ENCODE measurements at places on chromosomes 2 and 18.

DNA sequence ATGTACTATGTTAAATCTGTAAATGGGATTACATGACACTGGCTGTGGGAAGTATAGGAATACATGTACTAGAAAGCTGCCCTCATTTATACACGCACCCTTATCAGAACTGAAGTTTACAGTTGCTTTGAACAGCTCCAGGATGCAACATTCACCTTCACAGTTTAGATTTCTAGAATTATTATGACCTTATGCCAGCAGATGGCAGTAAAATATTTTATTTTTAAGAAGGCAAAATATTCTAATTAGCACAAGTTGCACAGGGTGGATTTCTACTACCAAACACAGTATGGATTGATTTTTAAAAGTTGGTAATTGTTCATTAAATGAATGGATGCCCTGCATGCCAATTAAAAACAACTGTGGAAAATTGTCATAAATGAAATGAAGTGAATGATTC is 670.4 kb downstream of the KCNJ3 start:
- no peak for DNase-seq

DNA sequence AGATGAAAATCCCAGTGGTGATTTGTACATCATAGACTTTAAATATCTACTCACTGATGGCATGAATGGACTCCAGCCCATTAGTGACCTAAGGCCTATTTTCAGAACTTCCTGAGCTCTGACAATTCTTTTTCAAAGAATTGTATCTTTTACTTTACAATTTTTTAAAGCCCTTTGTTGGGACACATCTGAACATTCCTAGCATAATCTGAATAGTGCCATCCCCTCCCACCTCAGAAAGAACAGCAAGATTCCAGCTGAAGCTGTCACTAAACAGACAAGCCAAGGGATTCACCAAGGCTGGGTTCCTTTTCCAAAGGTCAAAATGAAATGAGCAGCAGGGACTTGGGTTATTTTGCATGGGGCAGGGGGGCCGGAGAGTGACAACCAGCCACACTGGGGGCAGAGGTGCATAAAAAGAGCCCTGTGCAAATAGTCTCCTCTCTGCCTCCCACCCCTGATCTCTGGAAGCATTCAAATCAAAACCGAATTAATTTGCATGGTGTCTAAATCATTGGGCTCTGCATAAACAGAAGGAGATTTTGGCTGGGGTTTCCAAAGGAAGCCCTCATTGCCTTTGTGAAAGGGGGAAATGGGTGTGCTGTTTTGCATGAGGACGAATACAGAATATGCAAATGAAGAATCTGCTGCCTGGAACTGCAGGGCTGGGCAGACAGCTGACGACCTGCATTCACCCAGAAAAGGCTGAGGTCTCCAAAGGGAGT is 17.2 kb downstream of the EPHA4 start:
- DNase-seq = no peak

- DNase-seq = no peak
Measured at GRCh38 chr18:10381951-10382350, 72.5 kb upstream of the APCDD1 start.

GRCh38 chr2:112634153-112634873 is 11.4 kb upstream of the SLC20A1 start:
- DNase-seq = no peak

DNA sequence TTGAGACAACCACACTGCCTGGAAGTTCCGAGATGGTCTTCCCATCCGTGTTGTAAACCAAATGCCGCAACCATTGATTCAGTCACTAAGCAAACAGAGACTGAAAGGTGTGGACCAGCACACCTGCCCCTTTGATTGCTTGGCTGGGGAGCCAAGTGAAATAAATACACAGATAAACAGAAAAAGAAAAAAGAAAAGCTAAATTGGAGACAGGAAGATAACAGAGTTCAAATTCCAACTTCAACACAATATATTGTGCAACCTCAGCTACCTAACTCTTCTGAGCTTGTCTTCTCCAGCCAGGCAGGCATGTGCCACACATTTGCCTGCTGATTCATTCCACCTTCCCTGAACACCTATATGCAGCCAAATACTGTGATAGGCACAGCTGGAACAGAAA is 110.9 kb downstream of the PID1 start:
- no peak for DNase-seq

DNA sequence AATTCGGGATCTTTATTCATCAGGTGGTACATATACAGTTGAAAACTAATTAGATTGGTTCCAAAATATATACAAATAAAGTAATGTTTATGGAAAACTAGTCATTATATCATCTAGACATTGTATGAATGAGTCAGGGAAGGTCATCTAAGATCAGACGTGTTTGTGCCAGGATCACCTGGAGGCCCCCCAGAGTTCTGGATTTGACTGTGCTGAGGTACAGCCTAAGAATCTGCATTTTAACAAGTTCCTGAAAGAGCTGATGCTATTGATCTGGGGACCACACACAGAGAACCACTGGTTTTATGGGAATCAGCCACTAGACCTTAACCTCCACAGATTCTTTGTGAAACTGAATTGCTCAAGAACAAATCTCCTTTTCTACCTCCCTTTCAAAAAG is 43.2 kb downstream of the PARD6G start:
- no peak for DNase-seq

- no peak for DNase-seq
Measured at GRCh38 chr2:153077311-153077710, 358.9 kb downstream of the ARL6IP6 start.

DNA sequence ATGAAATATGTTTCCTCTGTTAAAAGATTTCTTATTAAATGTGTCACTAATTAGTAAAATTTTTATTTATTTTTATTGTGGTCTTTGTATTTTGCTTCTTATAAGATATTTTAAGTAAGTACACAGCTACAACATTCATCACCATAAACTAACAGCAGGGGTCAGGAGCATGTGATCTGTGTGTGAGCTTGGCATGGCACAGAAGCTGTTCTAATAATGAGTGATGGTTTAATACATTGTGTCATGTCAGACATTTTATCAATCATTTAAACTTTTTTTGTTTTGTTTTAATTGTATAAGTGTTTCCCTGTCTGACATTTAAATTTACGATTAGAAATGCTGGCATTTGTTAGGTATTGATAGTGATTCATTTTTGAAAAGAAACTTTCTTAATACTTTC is 585.4 kb downstream of the DSC3 start:
- no peak for DNase-seq

- no peak for DNase-seq
Measured at GRCh38 chr2:109304731-109305470, 175.9 kb downstream of the SH3RF3 start.

DNA sequence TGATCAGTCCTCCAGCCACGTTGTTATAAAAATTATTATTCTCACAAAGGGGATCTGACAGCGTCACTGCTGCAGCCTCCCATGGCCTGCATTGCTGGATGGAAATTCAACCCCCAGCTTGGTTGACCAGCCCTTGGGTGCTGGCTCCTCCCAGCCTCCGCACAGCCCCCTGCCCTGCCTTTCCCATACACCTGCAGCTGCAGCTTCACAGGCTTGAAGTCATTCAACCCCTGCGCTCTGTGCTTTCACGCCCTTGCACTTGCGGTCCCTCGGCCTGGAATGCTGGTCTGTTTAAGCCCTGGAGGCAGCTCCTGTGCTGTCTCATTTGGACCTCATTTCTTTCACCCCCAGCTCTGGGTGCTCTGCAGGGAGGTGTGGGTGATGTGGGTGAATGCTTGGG is 860 bp upstream of the CD8A start:
- DNase-seq = no peak

- DNase-seq = no peak
Measured at GRCh38 chr18:42872838-42873237, 242.6 kb downstream of the RIT2 start.

DNA sequence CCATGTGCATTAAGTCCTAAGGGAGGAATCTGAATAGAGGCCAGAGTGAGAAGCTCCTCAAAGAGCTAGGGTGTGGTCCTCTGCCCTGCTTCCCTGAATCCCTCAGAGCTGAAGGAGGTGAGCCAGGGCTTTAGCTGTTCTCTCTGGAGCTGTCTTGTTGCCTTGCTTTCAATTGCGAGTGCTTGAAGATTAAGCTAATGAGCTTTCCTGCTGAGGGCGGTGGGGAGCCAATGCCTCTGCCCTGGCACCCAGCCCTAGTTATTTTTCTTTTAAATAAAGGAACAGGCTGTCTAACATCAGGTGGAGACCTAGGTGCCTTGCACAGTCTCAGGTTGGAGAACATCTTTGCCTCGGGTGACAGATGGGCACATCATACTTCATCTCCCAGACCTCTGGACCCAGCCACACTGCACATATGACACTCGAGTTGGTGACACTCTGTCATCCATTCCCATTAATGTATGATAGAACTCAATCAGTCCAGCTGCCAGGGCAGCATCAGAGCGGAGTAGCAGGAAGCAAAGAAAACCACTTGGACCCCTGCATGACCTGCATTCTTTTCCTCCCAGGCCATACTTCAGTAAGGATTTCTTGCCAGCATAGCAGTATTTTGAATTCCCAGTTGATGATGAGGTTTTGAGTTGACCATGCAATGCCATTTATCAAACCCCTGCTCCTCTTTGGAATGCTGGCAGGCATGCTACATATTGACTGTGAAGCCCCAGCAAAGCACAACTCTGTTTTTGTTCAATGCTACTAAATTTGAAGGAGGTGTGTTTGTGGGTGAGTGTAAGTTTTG is 292.7 kb downstream of the RNF144A start:
- DNase-seq = no peak

DNA sequence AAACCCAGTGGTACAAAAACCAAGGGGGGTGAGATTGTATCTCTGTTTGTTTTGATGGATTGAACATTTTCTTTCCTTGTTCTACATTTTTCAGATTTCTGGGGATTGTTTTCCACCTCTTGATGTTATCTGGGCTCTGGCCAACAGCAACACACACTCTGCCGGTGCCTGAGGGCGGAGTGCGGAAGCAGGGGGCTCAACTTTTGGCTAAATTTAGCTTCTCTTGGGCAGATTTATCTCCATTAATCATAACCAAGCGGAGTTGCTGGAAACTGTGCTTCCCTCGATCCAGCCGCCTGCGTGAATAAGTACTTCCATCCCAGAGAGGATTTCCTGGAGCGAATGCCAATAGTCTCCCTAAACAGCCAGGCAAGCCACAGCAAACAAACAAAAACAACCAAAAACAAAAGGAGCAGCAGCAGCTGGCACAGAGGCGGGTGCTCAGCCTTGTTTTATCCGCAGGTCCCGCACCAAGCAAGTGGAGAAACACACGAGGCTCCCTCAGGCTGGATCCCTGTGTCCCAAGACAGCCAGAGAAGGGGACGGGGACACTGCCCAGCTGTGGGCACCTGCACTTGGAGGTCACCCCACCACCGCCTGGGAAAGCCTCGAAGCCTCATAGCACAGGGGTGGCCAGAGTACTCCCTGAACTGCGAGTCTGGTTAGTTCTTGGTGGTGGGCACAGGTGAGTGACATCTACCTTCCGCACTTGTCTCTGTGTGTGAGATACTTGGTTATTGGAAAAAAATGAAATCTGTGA is 143.4 kb downstream of the NDUFA10 start:
- DNase-seq = no peak

GRCh38 chr2:31739161-31739560 is 158.4 kb upstream of the SRD5A2 start:
- no peak for DNase-seq

DNA sequence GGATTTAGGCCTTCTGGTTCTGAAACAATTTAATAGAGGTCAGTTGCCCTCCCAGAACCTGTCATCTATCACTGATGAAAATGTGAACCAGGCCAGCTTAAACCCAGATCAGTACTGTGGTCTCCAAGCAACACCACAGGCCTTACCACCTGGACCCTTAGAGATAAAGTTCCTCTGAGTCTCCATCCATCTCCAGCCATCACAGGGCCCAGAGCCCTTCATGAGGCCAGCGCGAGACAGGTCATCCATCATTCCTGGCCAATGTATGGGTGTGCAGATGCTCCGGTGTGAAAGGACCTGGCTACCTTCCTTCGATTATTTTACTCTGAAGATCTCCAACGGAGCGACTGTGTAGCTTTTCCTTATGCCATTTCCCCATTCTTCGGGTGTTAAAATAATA is 322.7 kb upstream of the SOX11 start:
- no peak for DNase-seq

DNA sequence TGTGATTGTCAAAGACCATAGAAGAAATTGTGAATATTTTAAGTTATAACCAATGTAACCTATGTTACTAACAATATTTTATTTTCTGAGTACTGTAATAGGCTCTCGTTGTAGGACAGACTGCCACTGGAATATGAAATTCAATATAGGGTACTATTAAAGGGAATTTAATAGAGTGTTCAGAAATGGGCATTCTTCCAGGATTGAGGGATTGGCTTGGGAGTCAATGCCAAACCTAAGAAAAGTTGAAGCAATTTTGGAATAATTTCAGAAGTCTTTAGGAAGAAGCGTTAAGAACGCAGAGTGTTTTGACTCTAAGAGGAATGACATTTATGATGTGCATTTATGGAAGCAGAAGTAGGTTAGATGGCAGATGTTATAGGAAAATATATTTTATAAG is 79.0 kb downstream of the ACVR2A start:
- no peak for DNase-seq

- DNase-seq = no peak
Measured at GRCh38 chr2:111049792-111050640, 70.7 kb upstream of the BCL2L11 start.

GRCh38 chr18:43481069-43481468 is 203.8 kb upstream of the SYT4 start:
- no peak for DNase-seq

- no peak for DNase-seq
Measured at GRCh38 chr18:1438458-1438910, 533.8 kb downstream of the ADCYAP1 start.

GRCh38 chr2:236607471-236608187 is 38.0 kb downstream of the ACKR3 start:
- peak; percentile 1 for DNase-seq

DNA sequence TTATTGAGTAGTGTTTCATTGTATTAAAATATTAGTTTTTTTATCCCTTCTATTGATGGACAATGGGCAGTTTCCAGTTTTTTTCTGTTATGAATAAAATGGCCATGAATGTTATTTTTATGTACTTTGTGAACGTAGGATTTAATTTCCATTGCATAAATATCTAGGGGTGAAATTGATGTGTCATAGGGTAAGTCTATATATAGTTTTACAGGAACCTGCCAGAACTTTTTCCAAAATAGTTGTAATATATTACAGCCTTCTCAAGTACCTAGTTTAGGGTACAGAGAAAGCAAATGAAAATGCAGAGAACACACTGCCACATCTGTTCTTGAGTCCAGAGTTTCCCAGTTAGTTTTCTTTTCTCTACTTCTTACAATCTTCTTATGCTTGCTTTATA is 378.6 kb downstream of the MEIS1 start:
- DNase-seq = no peak

GRCh38 chr2:183463821-183464220 is 339.6 kb downstream of the NUP35 start:
- DNase-seq = no peak

GRCh38 chr2:9158786-9159779 is 47.5 kb upstream of the ASAP2 start:
- no peak for DNase-seq

- DNase-seq = peak; percentile 76
Measured at GRCh38 chr2:19989667-19990415, at the start of gene WDR35. TSS of gene WDR35 (minus strand) at chr2:19990105. CDS start at chr2:19990015, 90 bp downstream.

Data from stimulated activated CD8-positive, alpha-beta memory T cell treated with anti-CD3 and anti-CD28 coated beads, Interleukin-7, amount 100 ng/mL, for 4 hours (primary cell).